ENCODE measurements at places on chromosomes 6 and 20.
A peak's percentile ranks its signal among the peaks of the same experiment; 100 is the strongest.

DNA sequence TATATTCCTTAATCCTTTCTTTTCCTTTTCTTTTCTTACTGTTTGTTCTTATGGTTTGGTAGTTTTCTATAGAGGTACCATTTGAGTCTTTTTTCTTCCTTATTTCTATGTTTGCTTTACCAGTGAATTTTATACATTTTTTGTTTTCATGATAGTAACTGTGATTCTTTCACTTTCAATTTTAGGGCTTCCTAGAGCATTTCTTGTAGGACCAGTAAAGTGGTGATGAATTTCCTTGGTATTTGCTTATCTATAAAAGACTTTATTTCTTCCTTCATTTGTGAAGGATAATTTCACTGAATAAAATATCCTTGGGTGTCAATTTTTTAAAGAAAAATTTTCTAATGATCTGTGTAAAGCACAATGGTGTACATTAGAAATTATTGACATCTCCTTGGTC, 637.4 kb downstream of the CD109 start:
- no peak for DNase-seq

DNA sequence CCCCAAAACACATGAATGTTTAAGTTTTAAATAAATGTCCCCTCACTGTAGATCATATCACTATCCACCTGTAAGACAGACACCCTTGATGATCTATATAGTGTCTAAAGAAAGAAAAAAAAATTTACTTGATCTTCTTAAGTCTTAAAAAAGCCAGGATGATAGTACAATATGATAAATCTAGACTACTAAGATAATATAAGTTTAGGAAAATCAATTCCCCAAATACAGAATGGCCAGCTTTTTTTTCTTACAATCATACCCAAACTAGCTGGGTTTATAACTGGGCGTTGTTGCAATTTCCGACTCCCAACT, 14.4 kb downstream of the ZNF217 start:
- no peak for DNase-seq

DNA sequence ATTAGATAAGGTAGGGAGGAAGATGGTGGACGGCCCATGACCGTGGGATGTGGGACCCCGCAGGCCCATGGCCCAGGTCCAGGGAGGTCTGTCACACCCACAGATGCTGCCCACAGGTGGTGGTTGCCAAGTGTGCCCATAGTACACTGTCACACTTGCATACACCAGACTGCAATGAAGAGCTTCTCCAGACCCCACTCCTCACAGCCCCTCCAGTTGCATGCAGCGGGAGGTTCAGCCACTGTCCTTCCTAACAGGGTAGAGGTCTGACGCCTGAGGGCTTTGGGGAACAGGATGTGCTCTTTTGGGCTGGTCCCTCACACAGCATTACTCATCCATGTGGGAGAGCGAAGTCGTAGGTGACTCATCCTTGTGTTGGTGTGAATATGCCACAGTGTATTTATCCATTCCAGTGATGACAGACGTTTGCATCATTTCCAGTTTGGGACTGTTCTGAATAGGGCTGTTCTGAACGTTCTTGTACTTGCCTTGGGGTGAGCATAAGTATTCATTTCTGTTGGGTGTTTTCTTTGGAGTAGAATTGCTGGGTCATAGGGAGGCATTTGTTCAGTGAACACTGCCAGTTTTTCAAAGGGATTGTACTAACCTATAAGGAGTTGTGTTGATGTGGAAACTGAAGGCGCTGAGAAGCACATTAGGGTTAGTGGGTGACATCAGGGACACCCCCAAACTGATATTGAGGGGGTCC, 10.1 kb upstream of the PYGB start:
- peak; percentile 4 for DNase-seq

GRCh38 chr6:76703786-76704185, 631.3 kb upstream of the IMPG1 start:
- DNase-seq, result no peak

DNA sequence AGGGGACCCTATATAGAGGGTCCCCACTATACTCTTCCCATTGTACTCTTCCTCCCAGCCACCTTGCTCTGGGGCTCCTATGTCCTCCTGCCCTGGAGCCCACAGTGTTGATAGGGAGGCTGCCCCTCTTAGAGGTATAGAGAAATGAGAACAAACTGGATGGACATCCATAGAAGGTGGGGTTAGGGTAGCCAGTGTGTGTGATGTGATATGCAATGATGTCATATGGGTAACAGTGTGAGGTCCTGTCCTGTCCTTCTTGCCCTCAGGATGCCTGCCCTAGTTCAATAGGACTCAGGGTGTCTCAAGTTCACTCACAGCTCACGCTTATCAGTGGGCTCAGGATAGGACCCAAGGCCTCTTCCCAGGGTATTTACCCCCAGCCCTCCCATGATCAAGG, 435 bp downstream of the PTCRA start:
- DNase-seq, result no peak

DNA sequence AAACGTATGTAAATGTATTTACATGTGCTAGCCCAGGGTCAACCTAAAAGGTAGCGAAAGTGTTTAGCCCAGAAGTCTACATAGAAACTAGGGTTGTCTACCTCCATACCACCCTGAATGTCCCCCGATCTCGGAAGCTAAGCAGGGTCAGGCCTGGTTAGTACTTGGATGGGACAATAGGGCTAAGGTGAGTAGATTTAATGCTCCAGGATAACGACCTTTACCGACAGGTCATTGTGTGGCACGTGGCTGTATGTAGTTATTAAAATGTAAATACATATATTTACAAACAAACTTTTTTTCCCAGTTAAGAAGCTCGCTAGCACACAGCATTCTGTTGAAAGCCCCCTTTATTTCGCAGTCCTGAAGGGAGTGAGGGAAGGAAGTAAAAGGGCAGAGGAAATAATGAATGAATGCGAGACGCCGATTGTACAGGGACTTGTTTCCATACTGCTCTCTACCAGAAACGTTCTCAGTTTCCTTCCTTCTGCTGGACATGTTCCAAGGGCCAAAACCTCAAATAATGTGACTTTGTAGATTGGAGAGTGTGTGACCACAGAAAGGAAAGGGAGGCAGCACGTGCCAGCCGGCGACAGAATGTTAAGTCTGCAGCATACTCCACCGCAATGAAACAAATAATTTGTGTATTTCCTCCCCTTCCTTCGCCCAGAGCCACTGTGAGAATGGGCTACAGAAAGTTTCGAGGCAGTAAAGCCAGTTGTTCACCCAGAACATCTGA, 612 bp downstream of the ADAT2 start:
- DNase-seq, result no peak

DNA sequence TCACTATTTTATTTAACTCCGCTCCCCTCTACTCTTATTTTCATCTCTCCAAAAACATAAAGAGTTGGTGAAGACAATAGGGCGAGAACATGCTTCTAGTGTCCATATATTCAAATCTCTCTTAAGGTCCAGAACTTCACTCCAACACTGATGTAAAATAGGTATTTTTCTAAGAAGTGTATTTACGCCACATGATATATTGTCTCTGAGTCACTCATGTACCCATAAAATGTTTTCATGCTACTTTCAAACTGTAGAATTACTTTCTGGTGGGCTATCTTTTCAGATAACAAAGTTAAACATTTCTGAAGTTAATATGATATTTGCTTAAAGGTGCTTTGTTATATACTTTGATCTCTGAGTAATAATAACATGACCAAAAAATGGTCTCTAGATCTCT, 124.1 kb upstream of the IFNGR1 start:
- DNase-seq, result no peak

GRCh38 chr20:12287575-12287974, 369.9 kb downstream of the BTBD3 start:
- no peak for DNase-seq

- no peak for DNase-seq
These were observed 462.6 kb downstream of the HDGFL1 start for GRCh38 chr6:23031986-23032385.

DNA sequence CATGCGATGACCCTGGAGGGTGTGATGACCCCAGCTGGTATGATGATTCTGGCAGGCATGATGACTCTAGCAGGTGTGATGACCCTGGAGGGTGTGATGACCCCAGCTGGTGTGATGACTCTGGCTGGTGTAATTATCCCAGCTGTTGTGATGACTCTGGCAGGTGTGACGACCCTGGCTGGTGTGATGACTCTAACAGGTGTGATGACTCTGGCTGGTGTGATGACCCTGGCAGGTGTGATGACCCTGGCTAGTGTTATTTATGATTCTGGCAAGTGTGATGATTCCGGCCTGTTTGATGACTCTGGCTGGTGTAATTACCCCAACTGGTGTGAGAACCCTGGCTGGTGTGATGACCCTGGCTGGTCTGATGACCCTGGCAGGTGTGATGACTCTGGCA, 427.2 kb downstream of the QKI start:
- no peak for DNase-seq

DNA sequence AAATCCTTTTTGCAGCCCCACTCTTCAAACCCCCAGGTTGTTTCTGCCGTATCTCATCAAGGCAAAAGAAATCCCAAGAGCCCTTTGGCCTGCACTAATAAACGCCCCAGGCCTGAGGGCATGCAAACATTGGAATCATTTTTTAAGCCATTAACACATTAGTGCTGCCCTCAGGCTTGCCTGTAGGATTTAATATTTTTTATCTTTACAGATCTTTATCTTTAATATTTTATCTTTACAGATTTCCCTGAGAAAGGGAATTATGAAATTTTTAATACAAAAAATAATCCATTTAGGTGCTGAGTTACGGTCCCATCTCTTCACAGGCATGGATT, 14.7 kb downstream of the GTPBP2 start:
- no peak for DNase-seq

DNA sequence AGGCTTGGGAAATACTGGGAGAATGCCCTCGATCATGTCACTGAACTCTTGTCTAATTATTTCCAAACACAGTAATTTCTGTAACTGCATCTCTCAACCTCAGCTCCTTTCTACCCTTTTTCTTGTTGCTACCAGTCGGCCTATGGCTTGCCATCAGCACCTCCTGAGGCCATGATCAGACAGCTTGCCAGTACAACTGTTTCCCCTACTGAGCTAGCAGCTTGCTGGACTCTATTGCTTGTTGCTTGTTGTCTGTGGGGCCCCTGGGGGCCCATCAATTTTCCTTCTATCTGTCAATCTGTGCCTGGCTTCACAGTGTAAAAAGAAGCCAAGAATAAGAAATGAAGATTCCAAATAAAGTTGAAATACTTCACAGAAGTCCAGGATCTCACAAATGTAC, 123.9 kb downstream of the OPN5 start:
- no peak for DNase-seq

- DNase-seq, result no peak
These were observed 764 bp downstream of the BAG6 start for GRCh38 chr6:31651602-31652191.

GRCh38 chr6:122736616-122737015, 42.9 kb upstream of the FABP7 start:
- DNase-seq, result no peak

GRCh38 chr20:36274181-36274841, 31.8 kb upstream of the DLGAP4 start:
- no peak for DNase-seq

DNA sequence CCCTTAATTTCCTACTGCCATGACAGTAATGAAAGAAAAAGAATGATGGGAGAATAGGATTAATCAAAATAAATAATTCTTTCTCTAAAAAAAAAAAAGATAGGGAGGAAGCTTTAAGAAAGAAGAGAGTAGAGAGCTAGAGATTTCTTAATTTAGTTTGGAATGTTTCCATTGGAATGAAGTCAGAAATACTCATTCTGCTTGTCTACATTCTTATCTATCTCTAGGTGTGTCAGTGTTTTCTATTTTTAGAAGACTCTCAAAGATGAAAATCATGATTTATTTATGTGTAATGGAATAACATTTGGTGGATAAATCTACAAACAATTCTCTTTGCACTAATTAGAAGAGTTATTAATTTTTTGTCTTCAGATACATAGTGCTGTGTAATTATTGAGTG, 38.0 kb upstream of the HIVEP1 start:
- DNase-seq, result no peak

DNA sequence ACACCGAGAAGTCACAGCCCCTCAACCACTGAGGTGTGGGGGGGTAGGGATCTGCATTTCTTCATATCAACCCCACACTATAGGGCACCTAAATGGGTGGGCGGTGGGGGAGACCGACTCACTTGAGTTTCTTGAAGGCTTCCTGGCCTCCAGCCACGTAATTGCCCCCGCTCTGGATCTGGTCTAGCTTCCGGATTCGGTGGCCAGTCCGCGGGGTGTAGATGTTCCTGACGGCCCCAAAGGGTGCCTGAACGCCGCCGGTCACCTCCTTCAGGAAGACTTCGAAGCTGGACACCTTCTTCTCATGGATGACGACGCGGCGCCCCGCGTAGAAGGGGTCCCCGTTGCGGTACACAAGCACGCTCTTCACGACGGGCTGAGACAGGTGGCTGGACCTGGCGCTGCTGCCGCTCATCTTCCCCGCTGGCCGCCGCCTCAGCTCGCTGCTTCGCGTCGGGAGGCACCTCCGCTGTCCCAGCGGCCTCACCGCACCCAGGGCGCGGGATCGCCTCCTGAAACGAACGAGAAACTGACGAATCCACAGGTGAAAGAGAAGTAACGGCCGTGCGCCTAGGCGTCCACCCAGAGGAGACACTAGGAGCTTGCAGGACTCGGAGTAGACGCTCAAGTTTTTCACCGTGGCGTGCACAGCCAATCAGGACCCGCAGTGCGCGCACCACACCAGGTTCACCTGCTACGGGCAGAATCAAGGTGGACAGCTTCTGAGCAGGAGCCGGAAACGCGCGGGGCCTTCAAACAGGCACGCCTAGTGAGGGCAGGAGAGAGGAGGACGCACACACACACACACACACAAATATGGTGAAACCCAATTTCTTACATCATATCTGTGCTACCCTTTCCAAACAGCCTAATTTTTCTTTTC, at the start of gene DCDC2:
Gene DCDC2 (minus strand): TSS at position 724 of the 883 bp plus-strand sequence. CDS start 309 bp downstream, at position 415.
- DNase-seq, result no peak

- DNase-seq, result no peak
These were observed 1027.9 kb upstream of the ADGRB3 start for GRCh38 chr6:67606906-67607828.

DNA sequence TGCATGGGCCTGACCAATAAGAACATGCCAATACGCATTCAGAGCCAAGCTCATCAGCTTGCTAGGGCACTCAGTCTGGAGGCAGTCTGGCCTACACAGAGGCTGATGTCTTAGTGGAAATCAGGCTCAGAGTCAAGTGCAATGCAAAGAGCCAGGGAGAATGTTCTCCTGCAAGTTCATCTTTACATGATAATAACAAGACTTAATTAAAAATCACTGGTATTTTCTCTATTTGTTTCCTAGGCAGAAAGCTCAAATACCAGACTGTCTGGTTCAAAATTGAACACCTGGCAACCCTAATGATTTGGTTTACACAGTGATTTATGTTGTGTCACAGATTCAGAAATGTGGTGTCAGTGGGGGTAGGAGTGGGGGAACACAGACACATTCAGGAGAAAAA, 689.3 kb upstream of the FLRT3 start:
- no peak for DNase-seq

- DNase-seq, result no peak
These were observed 6.9 kb downstream of the RIMS4 start for GRCh38 chr20:44803383-44803941.

- DNase-seq, result peak; percentile 91
These were observed 65.1 kb downstream of the CBFA2T2 start for GRCh38 chr20:33554914-33555420.

- no peak for DNase-seq
These were observed 229.8 kb downstream of the HAO1 start for GRCh38 chr20:7710440-7710839.

All from NCI-H1694 (cell line).